Stimulated activated CD8-positive, alpha-beta memory T cell treated with anti-CD3 and anti-CD28 coated beads, Interleukin-4, amount 100 ng/mL, for 4 hours (primary cell): ENCODE measurements at places on chromosomes 12 and 14.
A peak's percentile ranks its signal among the peaks of the same experiment; 100 is the strongest.

DNA sequence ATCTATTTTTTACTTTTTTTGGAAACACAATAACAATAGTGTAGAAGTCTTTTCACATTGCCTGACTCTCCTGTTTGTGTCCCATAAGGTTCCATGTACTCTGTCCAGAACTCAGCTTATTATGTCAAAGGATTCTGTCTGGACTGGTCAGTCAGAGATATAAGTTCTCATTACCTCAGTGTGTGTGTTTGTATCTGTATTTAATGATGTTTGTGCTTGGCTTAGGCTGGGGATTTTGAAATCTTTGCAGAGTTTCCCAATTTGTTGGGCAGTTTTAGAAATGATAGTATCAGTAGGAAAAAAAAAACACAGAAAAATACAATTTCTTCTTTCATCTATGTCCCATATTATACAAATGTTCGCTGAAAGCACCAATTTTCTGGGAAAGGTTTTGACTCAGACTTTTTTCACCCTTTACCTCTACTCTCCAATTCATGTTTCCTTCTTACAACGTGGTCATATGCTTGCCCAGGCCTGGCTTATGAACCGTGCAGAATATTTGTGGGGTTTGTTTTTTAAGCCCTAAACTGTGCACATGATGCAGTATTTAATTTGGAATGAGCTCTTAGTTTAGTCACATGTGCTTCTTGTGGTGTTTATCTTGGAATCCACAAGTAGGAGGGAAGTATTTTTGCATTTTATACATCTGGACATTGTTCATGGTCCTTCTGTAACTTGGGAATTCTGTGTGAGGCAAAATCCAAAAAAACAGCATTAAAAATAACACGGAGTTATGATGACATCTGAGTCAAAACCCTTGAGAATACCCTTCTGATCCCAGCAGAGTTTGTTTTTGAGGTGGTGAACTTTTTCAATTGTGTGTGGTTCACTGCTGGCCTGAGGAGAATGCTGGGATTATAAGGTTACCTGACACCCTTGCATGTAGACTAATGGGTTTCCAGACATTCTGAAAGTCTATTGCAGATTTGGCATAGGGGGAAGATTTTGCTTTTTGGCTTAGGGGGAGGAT is 121.2 kb downstream of the RAD51B start:
- no peak for DNase-seq

DNA sequence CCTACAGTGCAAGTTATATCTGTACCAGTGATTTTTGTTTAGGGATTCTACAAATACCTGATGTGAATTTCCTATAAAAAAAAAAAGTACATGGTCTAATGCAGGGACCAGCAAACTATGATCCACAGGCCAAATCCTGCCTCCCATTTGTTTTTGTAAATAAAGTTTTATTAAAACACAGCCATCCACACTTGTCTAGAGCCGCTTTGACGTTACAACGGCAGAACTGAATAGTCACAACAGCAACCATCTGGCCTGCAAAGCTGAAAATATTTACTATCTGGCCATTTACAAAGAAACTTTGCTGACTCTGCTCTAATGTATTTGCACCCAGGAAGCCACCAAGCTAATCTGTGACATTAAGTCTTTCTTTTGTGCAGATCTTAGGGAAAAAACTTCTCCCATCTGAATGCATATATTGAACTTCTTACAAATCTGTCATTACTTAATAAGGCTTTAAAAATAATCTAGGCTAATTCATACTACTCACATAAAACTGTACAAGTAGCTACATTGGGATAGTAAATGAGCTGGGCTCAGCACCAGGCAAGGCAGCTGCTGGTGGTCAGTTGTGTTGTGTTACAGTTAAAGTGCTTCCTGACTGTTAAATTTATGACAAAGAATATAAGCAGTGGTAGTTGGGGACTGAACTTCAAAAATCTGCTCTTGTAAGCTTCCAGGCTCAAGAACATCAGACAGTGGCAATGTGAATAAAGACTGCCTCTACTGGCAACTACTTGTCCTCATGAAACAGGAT is 303.3 kb downstream of the MED13L start:
- DNase-seq, result no peak

DNA sequence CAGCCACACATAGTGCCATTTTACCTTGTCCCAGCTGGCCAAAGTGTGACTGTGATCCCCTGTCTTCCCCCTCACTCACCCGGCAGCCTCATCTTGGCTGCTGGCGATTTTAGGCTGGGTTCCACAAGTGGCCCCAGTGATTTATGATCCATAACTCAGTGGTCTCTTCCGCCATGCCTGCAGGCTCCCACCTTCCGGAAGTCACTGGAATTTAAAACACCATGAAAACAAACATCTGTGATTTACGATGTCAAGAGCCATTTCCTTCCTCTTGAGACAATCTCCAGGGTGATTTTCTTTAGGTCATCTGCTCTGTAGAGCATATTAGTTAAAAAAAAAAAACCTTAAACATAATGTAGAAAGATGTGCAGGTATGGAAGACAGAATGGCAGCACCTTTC is 282.3 kb downstream of the CACNA1C start:
- DNase-seq, result no peak

GRCh38 chr12:92556141-92556540 is 146.6 kb upstream of the PLEKHG7 start:
- no peak for DNase-seq

- DNase-seq, result peak; percentile 42
These were observed 152.0 kb downstream of the KTN1 start for GRCh38 chr14:55731881-55732498.

DNA sequence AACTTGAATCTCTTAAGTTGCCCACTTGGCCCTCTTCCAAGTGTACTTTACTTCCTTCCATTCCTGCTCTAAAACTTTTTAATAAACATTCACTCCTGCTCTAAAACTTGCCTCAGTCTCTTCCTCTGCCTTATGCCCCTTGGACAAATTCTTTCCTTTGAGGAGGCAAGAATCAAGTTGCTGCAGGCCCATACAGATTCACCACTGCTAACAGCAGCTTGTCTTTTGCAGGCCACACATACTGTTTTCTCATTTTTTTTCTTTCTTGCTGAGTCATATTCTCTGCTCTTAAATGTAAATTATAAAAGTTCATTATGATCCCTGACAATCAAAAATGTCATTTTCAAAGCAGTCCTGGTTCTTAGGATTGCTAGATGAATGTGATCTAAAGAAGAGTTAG is 1820.8 kb upstream of the FLRT2 start:
- DNase-seq, result no peak

- no peak for DNase-seq
These were observed 6.5 kb downstream of the NOXRED1 start for GRCh38 chr14:77416836-77417235.

GRCh38 chr12:95857156-95857555 is 1.6 kb upstream of the SNRPF start:
- no peak for DNase-seq

DNA sequence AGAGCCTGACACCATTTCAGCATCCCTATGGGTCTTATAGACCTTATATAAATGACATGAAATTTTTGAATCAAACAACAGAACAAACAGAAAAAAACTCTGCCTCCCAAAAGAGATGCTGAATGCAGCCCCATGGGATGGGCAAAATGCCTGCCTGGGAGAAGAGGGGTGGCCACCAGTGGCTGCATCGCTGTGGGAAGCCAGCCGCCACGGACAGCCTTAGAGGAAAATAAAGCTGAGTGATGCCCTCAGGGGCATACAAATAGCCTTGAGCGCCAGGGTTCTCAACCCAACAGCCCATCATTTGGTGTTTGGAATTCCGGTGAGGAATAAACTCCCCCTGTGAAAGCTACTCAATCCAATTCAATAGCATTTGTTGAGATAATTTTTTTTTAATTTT is 22.9 kb downstream of the SYNE3 start:
- DNase-seq, result no peak

DNA sequence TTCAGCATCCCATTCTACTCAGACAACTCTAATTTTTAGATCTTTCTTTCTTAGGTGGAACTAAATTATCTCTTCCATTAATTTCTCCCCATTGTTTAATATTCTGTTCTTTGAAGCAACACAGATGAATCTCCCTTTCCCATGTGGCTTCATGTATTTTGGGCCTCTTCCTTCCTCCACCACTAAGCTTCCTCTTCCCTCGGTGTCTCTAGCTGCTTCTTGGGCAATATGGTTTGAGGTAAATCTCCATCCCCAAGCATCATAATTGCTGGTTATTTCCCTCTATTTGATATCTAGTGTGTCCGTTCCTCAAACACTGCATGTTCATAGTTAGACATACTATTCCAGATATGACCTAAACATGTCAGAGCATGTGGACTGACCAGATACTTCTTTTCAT is 119.2 kb downstream of the PELI2 start:
- no peak for DNase-seq

DNA sequence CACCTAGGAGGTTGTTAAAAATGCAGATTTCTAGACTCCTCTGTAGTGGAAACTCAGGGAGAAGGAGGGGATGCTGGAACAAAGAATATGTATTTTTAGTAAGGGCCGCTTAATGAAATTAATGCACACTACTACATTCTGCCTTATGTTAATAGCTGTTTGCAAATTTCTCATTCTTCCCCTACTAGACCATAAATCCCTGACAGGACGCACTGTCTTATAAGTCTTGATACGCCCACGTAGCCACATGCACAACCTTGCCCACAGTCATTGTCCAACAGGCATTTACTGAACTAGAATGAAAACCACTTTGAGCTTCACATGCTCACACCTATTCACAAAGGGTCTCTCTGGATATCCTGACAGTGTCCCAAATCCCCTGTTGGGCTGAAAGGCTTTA is 10.5 kb downstream of the KRT2 start:
- no peak for DNase-seq

DNA sequence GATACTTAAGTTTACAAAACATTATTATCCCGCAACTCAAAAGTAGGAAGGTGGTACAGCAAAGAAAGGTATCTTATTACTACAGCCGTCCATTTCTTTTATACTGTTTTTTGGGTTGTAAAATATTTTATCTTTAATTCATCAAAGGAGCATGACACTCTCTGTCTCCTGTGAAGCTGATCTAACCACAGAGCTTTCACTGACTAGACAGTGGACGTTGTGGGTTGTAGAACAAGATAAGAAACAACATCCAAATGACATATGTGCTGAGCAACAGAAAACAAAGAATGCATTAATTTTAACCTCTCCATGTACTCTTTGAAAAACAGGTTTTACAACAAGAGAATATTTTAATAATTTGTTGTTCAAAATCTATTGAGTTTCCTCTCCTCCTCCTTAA is 195.9 kb upstream of the FBXO33 start:
- DNase-seq, result no peak

DNA sequence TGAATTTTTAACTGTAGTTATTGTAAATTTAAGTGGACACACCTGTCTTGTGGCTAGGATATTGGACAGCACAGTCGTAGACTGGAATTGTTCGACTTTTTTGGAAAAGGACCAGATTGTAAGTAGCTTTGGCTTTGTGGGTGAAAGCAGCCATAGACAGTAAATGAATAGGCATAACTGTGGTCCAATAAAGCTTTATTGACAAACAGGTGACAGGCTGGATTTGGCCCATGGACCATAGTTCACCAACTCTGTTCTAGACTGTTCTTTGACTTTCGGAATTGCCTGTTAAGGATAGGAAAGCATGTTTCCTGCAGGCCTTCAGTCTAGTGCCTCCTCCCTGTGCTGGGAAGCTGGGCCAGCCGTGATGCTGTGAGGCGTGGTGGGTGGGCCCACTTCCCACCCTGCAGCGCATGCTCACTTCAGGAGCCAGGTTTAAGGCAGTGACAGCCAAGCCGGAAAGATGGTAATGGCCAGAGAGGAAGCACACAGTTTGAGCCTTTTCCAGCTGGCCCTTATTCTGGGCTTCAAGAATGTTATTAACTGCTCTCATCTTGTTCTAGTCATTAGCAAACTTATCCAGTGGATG is 51.8 kb downstream of the PPP2R5C start:
- no peak for DNase-seq

- DNase-seq, result no peak
These were observed 164.4 kb downstream of the NELL2 start for GRCh38 chr12:44711736-44712135.

- no peak for DNase-seq
These were observed 37.9 kb downstream of the ISCA2 start for GRCh38 chr14:74531467-74531866.

DNA sequence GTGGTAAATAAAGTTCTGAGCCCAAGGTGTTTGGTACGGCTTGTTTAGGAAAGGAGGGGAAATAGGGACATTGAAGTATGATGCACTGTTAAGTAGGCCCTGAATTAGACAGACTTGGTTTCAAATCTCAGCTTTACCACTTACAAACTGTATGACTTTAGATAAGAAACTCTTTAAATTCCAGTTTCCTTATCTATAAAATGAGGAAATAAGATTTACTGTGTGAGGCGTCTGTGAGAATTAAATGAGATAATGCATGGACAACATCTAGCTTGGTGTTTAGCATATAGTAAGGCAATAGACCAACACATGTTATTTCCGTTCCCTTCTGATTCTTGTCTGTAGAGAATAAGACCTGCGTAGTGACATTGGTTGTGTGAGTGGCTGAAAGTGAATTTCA is 7.0 kb downstream of the NCKAP1L start:
- no peak for DNase-seq

DNA sequence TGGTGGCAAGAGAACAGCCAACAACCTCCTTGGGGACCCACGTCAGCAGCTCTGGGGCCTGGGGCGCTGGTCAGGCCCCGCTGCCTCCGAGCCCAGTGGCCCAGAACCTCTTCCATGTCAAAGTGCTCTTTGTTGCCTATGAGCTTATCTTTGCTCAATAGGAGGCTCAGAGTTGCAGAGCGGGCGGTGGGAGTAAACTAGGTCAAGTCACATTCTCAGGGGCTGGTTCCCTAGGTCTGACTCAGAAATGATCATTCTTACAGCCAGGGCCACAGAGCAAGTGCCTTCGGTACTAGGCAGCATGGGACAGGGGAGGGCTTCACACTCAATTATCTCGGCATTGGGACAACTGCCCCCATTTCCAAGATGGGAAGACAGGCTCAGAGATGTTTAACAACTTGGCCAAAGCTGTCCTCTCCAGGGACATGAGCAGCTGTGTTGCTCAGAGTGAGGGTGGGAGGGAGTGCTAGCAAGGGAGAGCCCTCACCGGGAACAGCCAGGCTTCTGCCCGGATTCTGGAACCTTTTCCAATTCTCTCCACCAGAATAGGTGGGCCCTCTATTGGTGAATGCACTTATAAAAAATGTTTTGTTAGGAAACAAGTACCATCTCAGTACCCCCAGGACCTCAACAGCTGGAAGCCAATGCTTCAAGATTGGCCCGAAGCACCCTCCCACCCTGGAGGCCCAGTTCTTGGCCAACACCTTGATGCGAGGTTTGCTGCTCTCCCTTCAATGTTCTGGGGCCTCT is 11.9 kb downstream of the SLC25A29 start:
- DNase-seq, result no peak

GRCh38 chr14:100609941-100610391 is 22.7 kb upstream of the BEGAIN start:
- no peak for DNase-seq

GRCh38 chr14:103825101-103825500 is 22.3 kb downstream of the PPP1R13B start:
- no peak for DNase-seq
